ENCODE measurements at places on chromosomes 6 and 20.

DNA sequence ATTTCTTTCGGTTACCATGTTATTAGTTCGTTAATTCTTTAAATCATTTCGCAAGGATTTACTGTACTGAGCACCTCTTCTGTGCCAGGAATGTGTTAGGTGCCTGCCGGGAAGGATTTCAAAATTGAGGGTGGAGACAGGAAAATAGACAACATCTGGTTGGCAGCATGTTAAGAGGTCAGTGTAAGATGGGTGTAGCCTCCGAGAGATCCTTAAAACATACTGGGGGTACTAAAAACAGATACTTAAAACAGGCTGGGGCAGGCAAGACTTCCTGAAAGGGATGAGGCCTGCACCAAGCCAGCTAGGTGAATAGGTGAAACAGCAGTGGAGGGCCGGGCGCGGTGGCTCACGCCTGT is 178.0 kb upstream of the SGK1 start:
- no peak for DNase-seq

GRCh38 chr6:139977887-139978332 is 603.5 kb upstream of the CITED2 start:
- no peak for DNase-seq

DNA sequence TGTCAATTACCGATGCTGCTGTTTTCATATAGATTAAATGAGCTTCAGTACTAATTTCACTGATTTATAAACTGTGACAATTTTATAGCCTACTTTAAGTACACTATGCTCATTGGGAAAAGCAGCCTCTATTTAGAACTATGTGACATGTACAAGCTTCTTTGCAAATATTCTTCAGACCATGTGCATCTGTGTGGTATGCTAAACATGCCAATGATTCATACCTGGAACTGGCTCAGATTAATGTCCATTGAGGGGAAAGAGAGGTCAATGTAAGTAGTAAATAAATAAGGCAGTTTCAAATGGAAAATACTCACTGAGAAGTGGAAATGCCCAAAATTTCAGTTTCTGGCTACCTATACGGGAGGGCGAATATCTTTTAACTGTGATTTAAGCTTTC is 777.7 kb downstream of the C6orf118 start:
- DNase-seq = no peak

GRCh38 chr6:47375426-47375825 is 65.7 kb upstream of the TNFRSF21 start:
- peak; percentile 70 for DNase-seq

GRCh38 chr6:45911691-45912090 is 104.0 kb downstream of the CLIC5 start:
- DNase-seq = no peak

GRCh38 chr20:63658749-63659187 is 656 bp downstream of the RTEL1 start:
- DNase-seq = peak; percentile 30

DNA sequence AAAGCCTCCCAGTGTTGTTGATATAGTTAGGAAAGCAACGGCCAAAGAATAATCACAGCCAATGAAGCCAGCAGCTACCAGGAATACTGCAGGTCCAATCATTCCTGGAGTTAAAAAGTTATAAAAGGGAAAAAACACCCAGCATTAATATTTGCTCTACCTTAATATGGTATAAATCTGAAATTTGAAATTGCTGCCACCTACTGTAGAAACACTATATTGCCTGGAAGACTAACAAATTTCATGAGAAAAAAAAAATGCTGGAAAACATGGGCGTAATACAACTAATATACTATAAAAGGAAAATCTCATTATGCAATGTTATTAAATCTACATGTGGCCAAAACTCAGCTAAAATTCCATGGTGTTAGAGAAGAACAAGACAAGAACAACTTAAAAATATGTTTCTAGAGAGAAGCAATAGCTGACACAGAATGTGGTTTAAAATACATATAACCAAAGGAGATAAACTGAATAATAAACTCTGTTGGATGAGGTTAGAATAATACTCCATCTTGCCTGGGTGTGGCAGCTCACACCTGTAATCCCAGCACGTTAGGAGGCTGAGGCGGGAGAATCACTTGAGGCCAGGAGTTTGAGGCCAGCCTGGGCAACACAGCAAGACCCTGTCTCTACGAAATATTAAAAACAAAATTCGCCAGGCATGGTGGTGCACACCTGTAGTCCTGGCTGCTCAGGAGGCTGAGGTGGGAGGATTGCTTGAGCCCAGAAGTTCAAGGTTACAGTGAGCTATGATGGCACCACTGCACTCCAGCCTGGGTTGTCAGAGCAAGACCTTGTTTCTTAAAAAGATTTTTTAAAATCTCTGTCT is 43.1 kb downstream of the SLC17A5 start:
- peak; percentile 65 for DNase-seq

DNA sequence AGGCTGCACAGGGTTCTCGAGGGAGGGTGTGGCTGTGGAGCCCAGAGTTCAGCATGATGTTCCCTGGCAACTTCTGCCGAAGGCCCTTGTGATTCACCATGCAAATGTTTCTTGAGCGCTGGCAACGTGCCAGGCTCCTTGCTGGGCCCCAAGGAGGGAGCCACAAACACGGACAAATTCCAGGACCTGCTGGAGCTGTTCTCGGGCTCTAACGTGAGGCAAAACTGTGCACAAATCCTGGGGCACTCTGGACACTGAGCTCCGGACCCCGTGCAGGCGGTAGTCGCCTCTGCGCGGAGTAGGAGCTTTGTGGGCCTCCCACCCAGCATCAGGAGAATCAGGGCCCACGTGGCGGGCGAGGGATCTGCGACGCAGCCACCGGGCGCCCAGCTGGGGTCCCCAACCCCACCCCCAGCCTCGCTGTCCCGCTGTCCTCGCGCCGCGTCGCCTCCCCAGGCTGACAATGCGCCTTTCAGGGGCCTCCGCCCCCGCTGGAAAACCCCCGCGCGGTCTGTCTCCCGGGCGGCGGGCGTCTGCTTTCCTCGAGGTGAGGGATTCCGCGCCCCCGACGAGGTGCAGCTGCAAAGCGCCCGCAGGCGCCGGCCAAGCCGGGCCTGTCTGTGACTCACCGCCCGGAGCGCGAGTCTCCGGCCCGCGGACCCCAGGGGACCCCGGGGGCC is 31.7 kb upstream of the SCUBE3 start:
- DNase-seq = no peak

DNA sequence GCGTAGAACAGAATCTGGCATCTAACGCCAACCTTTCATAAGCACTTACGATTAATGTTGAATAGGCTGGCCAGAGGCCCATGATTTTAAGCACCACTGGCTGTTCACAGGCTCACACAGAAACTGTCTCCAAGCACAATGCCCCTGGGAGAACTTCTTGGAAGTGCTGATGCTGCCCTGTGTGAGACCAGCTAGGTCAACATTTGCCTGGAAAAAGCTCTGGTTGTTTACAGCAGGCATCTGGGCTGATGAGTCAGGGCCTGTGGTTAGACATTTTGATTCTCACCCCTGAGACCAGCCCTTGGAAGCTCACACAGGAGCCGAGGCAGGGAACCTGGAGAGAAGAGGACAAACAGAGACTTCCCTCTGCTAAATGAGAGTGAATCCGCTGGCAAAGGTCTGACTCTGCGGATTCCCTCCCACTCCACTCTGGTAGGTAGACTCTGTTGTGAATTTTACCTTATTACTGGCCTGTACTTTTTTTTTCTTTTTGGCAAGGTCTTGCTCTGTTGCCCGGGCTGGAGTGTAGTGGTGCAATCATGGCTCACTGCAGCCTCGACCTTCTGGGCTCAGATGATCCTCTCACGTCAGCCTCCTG is 6.8 kb upstream of the SULF2 start:
- DNase-seq = no peak

GRCh38 chr20:14343491-14344065 is 6.2 kb upstream of the FLRT3 start:
- DNase-seq = no peak

DNA sequence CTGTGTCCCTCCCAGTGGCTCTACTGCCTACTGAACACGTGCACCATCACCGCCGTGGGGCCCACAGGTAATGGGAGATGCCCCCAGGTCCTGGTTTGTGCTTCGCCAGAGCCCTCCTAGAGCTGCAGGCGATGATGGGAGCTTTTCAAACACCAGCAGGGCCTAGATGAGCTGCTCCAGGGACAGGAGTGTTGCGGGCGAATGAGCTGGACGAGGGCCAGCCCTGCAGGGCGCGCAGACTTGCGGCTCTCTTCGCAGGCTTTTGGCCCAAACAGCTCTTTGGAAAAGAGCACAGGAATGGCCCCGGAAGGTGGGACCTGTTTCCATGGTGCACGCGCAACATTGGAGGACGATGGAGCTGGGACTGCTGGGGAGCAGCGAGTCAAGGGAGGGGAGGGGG is 409.3 kb upstream of the SULF2 start:
- no peak for DNase-seq

DNA sequence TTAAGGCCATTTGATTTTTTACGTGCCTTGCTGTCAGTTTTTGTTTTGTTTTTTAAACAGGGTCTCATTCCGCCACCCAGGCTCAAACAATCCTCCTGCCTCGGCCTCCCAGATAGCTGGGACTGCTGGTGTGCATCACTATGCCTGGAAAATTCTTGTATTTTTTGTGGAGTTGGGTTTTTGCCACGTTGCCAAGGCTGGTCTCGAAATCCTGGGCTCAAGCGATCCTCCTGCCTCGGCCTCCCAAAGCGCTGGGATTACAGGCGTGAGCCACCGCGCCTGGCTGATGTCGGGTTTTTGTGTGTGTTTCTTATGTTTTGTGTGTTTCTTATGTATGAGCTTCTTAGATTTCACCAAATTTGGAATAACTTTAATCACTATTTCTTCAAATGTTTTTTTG is 104.8 kb downstream of the TAF4 start:
- no peak for DNase-seq

- no peak for DNase-seq
Measured at GRCh38 chr6:81743649-81744048, 8.8 kb downstream of the TENT5A start.
